ENCODE measurements at places on chromosomes 11 and 22.

GRCh38 chr22:24950272-24950902, 2.1 kb upstream of the KIAA1671 start:
- DNase-seq: no peak

GRCh38 chr22:22155146-22155545, 89.4 kb upstream of the VPREB1 start:
- DNase-seq: no peak

DNA sequence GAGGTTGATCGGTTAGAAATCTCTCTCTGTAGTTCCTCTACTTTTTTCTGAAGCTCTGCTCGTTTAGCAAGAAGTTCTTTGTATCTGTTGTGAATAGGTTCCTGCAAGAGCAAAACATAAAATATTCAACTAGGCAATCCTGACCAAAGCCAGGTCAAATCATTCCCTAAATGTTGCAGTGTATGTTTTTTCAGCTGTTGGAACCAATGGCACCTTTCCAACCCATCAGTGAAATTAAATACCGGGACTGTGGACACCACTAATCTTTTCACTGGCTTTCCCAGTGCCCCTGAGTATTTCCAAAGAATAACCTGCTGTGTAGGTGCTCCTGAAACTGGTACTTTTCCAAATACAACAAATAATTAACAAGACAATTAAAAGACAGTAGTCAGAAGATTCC, 45.1 kb downstream of the CEP57 start:
- no peak for DNase-seq

DNA sequence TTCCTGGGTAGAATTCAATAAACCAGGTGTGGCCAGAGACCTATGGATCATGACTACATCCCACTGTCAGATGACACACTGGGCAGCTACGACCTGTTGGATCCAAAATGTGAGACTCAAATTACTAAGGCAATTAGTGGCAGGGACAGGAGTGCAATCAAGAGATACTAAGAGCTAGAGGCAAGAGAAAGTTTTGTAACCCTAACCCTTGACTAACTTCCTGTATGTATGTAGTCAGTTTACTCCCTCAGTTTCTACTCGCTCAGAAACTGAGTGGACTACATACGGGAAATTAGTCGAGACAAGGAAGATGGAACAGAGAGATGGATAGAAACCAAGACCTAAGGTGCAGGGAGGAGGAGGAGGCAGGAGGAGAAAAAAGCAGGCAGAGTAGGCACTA, 2.7 kb downstream of the CYB5R2 start:
- DNase-seq: no peak

DNA sequence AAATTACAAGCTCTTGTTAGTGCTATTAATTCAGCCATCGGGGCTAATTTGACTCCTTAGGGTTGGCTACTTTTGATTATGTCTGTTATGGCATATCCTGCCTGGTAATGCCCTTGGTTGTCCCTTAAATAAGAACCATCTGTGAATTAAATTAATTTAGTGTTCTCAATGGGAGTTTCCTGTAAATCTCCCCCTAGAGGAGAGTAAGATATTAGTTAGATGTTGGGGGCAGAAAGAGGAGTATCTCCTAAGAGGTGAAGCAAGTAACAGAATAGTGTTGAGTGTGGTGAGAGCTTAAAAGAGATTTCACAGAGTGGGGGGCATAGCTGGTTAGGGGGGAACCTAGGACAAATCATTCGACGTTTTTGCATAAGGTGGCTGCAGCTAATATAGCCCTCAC, 1126.9 kb downstream of the JRKL start:
- DNase-seq: no peak

DNA sequence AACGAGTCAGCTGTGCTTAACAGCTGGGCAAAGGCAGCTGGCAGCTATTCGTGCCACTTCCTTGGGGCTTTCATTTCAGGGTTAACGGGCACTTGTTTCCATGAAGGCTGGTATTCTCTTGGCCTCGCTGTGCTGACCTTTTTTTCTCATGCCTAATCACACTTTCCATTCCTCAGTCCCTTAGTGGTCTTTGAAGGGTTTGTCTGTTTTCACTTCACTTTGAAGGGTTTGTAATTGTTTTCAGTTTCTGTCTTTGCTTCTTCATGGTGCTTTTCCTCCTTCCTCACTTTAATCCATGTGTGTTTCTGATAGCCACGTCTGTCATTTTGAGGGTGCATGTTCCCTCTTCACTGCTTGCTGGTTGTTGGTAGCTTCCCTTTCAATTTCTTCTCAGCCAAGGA, 24.6 kb downstream of the PPIL2 start:
- DNase-seq: no peak

GRCh38 chr11:126816645-126817044, 183.9 kb downstream of the KIRREL3 start:
- DNase-seq: no peak

DNA sequence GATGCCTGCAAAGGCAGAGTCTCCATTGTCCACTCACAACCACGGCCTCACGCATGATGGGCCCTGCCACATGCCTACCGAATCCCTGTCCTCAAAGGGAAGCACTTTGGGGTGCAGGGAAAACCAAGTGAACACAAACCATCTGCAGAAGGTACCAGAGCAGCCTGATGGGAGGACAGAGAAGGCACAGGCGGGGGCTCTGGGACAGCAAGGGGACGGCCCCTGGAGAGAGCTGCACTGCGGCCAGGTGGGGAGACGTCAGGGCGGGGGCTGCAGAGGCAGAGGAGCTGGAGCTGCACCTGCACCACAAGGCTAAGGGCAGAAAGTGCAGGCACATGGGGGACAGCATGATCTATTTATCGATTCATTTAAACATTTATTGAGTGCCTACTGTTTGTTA, 1056.0 kb downstream of the TBC1D22A start:
- no peak for DNase-seq

- DNase-seq: no peak
These were observed 13.0 kb downstream of the FAR1 start for GRCh38 chr11:13681446-13681845.

- peak; percentile 14 for DNase-seq
These were observed 753 bp upstream of the PPARA start for GRCh38 chr22:46149512-46150033.

- no peak for DNase-seq
These were observed 38.1 kb upstream of the LDLRAD3 start for GRCh38 chr11:35905646-35906276.

GRCh38 chr11:78812513-78813293, 238.0 kb upstream of the NARS2 start:
- DNase-seq: no peak

- DNase-seq: no peak
These were observed 47.7 kb upstream of the DBX1 start for GRCh38 chr11:20207781-20208621.

DNA sequence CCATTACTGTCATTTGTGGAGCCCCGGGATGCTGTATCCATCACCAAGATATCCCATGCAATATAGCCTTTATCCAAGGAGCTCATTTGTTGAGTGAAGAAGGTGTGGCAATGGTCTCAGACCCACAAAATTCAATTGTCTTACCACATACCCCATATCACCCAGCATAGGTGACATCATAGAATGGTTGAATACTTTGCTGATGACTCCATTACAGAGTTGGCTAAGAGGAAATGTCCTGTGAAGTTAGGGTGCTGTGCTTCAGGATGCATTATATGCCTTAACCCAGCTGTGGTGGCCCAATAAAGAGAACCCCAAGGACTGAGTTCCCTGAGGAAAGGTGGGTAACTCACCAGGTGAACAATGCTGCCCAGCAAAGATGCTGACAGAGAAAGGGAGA, 113.7 kb downstream of the EFCAB6 start:
- DNase-seq: no peak

GRCh38 chr11:131483453-131483852, 113.0 kb downstream of the NTM start:
- DNase-seq: no peak

DNA sequence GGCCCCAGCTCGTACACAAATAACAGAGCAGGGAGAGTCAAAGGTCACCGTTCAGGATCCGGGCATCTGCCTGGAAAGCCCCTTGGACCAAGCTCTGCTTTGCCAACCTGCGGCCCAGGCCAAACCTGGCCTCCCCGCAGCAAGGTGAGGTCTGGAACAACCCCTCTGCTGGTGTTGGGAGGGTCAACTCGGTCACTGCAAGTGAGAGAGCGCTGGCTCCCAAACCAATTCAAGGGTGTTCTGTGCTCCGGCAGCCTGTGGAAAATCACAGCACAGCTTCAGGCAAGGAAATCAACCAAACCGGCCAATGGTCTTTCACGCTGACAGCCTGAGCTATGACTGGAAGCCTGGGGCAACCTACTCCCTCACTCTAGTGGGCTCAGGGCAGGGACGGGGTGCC, 63.4 kb downstream of the MYH9 start:
- no peak for DNase-seq

DNA sequence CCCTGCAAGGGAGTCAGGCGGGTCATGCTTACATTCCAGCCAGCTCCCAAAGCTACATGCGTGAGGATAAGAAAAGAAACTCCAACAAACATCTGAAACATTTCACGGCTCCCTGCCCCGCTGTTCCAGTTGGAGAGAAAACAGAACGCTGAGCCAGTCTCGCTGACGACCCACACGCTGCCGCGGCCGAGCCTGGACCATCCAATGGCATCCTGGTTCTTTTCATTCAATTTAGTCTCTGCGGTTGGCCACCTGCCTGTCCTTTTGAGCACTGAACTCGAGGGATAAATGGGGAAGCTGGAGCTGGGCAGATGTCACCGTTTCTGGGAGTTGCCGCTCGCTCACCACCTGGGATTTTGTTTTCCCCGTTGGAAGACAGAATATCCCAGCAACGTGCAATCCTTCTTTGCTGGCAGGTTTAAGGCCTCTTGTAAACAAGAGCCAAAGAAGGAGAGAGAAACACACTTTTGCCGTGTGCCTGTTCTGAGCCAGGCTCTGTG, 45.3 kb upstream of the SHISAL1 start:
- no peak for DNase-seq

DNA sequence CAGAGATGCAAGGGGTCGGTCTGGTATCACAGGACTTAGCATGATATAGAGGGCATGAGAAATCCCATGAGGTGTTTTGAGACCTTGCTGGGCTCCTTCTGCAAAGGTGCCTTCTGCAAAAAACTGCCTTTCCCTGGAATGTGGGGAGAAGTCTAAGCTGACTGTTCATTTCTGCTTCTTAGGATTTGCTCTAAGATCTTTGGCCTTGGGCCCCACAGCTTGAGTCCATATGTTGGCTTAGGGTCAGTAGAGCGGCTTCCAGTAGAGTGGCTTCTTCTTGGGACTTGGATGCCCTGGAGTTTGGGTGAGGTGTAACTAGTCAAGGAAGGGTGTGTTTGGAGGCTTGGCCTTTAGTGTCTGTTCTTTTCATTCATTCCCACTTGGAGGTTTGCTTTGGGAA, 37.0 kb downstream of the AMPD3 start:
- DNase-seq: no peak

DNA sequence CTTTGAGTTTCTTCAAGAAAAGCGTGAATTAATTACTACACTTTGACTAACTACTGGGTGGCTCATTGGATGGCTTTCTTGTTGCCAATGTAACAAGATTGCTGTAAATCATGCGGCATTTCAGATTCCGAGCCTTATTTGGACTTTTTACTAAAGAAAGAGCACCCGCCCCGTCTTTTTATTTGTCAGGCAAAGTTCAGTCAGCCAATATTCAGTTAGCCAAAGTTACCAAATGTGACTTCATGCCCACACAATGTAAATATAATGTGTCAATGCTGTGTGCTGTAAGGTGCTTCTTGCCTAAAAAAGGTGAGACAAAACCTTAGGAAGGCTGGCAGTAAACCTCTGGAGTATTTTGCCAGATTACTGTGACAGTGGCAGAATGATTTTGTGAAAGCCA, 14.8 kb downstream of the FLI1 start:
- no peak for DNase-seq

- no peak for DNase-seq
These were observed 82.0 kb upstream of the ARHGAP32 start for GRCh38 chr11:129273944-129274711.

- no peak for DNase-seq
These were observed 66.9 kb upstream of the SESN3 start for GRCh38 chr11:95297680-95298452.

GRCh38 chr11:34308049-34308912, 49.5 kb downstream of the ABTB2 start:
- no peak for DNase-seq

DNA sequence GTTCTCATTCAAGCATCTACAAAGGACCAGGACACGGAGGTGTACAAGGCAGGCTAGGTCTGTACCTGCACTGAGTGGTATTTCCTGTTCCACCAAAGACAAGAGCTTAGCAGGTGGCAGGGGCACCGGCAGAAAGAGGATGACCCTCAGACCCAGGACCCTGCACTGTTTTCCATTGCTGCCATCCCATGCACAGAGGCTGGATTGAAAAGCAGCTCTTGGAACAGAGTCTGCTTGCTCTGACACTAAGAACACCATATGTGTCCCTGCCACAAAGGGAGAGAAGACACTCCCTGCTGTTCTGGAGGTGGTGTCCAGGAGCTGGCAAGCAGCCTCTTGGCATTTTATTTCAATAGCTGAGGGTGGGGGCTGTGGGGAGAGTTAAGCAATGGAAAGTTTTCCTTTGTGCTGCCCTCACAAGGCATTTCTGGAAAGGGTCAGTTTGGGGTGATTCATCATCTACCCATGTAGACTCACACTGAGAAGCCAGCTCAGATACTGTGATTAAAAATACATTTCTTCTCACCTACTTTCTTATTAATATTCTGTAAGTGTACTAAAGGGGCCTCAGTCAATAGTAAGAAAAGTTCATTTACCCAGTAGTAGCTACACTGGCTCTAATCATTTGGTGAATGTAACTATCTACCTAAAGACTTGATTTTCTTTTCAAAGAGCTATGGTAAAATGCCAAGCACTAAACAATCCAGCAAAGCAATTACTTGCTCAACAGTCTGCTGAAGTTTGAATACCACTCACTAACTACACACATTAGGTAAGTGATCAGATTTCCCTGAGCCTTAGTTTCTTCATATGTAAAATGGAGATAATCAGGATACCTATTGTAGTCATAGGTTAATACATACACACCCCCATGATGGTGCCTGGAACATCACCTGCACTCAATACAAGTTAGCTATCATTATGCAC, 55.2 kb downstream of the SLC1A2 start:
- DNase-seq: no peak

DNA sequence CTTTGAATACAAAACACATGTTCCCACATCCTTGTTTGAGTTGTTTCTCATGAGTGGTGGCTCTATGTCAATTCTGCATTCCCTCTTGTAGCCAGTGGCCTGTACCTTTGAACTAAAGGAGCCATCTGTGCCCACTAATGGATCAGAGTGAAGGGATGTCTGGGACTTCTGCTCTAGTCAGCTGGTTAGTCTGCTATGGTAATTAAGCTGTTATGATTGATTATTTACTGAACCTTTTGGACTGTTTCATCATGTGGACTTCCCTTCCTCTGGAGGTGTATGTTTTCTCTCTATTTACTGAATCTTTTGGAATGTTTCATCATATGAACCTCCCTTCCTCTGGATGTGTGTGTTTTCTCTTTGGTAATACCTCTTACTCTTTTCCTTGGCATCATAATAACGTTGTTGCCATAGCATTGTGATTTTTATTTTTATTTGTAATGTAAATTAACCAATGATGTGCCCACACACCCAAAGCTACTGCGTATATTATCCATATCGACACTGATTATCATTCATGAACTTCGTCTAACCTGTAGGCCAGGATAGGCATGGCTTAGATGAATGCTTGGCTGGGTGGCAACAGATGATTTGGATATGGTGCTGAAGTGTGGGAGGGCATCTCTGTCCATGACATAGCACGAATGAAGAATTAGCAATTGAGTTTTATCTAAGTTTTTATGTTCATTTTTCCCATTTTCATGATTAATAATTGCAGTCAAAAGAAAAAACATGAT, 112.3 kb upstream of the SORL1-AS1 start:
- no peak for DNase-seq
